ENCODE measurements at places on chromosomes 1 and 21. TPM values are rescaled to one million over a fixed set of nuclear protein-coding genes. Genes with fewer than 3 reads are reported as not detected.
A peak's percentile ranks its signal among the peaks of the same experiment; 100 is the strongest.

- no peak for DNase-seq
These were observed 61.8 kb upstream of the TTLL7 start for GRCh38 chr1:84060781-84061180.

- peak; percentile 45 for DNase-seq
These were observed 12.1 kb downstream of the IRF2BP2 start for GRCh38 chr1:234597894-234598293.

- DNase-seq: no peak
These were observed 405.7 kb upstream of the NCAM2 start for GRCh38 chr21:20592463-20592862.

- no peak for DNase-seq
These were observed 39.5 kb downstream of the TENT5C start for GRCh38 chr1:117645343-117645742.

DNA sequence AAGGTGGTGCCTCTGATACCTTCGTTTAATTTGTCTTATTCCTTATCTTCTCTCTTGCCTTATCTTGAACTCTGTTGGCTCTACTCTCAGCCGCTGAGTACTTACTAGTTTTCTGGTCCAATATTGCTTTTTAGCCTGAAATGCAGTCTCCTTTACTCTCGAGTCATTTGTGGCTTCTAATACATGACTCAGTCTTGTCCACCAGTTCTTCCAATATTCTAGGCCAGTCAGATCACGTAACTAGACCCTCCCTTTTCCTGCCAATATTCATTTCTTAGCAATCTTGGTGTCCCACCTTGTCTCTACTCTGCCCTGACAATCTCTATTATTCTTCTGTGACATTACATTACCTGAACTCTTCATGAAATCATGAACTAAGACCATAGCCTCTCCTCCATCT is 555.8 kb downstream of the DPYD start:
- DNase-seq: no peak

DNA sequence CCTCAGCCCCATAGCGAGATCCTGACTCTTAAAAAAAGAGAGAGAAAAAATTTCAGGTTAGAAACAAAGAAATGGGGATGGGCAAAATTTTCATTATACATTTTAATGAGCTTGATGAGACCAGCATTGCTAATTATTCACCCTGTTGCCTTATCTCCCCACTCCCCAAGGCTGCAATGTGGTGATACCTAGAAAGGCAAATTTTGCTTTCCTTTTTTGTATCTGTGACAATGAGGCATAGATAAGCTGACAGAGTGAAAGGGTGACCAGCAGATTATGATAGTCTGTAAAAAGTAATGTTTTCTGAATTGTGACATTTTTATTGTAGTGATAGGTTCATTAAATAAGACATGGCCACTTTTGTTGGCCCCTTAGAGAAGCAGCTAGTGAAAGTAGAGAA is 12.9 kb downstream of the SRRM1 start:
- no peak for DNase-seq

OXCT2 gene
- 1.1 TPM for total RNA-seq

GRCh38 chr1:71950579-71950978 is 331.8 kb downstream of the NEGR1 start:
- DNase-seq: no peak

DNA sequence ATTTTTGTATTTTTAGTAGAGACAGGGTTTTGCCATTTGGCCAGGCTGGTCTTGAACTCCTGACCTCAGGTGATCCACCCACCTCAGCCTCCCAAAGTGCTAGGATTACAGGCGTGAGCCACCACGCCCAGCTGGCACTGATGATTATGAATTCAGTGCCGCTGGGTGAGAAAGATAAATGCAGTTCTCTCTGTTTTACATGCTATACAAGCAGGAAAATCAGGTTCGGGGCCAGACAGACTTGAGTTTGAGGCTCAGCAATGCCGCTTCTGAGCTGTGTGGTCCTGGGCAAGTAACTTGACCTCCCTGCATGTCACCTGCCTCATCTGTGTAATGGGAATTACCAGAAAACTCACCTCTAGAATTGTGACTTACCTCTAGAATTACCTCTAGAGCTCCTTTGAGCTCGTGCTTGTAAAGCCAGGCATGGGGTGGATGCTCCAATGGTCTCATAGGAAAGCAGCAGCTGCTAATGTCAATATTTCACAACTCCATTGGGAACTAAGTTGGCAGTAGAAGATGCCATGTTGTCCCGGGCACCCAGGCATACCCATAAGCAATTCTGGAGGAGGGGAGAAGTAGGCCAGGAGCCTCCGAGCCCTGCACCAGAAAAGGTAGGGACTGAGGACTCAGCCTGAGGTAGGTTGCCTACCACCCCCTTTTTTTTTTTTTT is 119.8 kb upstream of the SLC25A33 start:
- DNase-seq: no peak

GRCh38 chr1:90502194-90502593 is 214.9 kb downstream of the BARHL2 start:
- DNase-seq: no peak

GRCh38 chr1:156755527-156755950 is 4.1 kb upstream of the HDGF start:
- no peak for DNase-seq

DNA sequence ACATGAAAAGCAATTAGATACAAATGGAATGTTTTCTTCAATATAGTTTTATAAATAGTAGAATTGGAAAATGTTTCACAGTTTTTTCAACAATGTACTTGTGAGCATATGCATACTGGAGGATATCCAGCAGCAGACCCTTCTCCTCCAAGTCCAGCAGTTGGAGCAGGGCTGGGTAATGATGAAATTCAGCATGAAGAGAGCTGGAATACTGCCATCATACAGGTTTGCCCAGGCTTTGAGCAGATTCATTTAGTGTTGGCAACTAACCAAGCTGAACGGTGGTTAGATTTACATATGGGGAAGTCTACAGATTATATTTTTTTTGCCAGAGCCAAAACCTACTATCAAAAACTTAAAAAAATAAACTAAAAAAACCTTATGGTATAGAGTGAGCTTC is 38.3 kb downstream of the WDR3 start:
- DNase-seq: no peak

DUSP10 gene
- total RNA-seq: 21.7 TPM

GRCh38 chr1:230713915-230714764 is at the start of gene AGT:
Gene AGT (minus strand): TSS chr1:230714122. CDS start chr1:230710823, 3,299 bp downstream.
- DNase-seq: no peak

TNN gene
- 0.07 TPM for total RNA-seq

- no peak for DNase-seq
These were observed 171.3 kb downstream of the RERE start for GRCh38 chr1:8646189-8646588.

DNA sequence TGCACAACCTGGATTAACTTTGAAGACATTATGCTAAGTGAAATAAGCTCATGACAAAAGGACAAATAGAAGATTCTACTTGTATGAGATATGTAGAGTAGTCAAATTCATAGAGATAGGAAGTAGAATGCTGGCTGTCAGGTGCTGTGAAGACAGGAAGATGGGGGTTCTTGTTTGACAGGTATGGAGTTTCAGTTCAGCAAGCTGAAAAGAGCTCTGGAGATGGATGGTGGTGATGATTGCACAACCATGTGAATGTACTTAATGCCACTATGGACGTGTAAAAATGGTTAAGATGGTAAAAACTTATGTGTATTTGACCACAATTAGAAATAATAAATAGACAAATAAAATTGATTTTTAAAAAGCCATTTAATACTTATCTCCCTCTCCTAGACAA is 169.8 kb upstream of the DUSP10 start:
- no peak for DNase-seq

NGF gene
- total RNA-seq: not detected

KIRREL1 gene
- total RNA-seq: 80.2 TPM

- DNase-seq: no peak
These were observed 53.1 kb downstream of the PCSK9 start for GRCh38 chr1:55092475-55092874.

DNA sequence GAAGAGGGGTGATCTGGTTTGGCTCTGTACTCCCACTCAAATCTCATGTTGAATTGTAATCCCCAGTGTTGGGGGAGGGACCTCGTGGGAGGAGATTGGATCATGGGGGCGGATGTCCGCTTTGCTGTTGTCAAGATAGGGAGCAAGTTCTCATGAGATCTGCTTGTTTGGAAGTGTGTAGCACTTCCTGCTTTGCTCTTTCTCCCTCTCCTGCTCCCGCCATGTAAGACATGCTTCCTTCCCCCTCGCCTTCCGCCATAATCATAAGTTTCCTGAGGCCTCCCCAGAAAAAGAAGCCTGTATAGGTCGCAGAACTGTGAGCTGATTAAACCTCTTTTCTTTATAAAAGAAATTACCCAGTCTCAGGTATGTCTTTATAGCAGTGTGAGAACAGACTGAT is 27.9 kb downstream of the MYOM3 start:
- no peak for DNase-seq

AGMAT gene
- total RNA-seq: 0.10 TPM

DNA sequence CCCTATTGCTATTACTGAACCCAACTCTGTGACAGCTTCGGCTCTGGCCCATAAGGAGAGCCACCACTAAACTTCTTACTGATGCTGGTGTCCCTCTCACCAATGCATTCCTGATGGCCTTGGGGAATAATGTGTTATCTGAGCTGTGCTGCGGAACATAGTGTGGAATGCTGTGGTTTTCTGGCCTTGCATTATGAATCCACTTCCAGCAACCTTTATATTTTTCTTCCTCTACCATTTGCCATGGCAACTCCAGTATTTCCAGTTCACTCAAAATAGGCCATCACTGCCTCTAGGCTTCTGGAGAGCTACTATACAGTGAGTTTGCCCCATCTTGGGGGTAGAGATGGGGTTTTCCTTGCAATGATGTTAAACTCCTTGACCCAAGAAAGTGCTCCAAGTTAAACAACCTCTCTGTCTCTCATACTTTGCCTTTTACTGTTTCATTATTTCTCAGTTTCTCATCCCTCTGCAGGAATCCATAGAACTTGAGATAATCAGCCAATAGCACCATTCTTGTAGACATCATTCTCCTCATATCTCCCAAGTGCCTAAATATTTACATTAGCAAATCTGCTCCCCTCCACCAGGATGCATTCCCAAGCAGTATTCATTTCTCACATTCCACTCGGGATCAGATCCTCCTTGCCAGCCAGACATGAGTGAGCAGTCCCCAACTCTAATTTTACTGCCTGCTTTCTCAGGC is 11.1 kb upstream of the RAVER2 start:
- no peak for DNase-seq

DNA sequence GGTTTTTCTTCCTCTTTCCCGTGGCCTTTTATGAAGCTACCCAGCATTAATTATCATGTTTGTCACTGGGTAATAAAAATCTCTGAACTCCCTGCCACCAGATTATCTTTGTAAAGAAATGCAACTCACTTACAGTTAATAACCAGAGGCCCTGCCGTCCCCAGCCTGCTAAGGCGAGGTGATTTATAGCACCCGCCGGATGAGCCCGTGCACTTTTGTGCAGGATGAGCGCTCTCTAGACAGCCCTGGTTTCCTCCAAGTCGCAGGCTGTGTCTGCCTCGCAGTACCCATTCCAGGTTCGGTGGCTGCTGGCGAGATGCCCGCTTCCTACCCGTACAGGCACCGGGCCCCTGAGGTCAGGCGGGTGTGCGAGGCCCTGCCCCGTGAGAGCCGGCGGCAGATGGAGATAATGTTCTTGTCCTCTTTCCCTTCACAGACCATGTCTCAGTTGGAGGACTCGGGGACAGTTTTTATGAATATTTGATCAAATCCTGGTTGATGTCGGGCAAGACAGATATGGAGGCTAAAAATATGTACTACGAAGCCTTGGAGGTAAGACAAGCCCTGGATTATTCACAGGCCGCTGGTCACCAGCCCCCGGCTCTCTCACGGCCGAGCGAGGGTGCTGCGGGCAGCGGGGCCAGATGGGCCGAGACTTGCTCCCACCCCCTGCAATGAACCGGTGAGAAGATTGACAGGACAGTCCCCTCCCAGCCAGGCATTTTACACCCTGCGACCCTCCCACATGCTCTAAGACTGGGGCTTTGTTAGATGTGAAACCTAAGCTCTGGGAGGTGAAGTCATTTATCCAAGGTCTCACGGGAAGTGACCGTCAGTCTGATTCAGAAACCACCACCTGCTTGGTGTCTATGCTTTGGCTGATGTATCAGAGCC is 28.5 kb upstream of the SELENON start:
- peak; percentile 80 for DNase-seq

SIM2 gene
- total RNA-seq: not detected

CELA2B gene
- total RNA-seq: not detected

TBX19 gene
- total RNA-seq: 2.9 TPM

GRCh38 chr21:32587651-32588050 is 2.3 kb upstream of the TCP10L start:
- no peak for DNase-seq

CD48 gene
- not detected for total RNA-seq

DNA sequence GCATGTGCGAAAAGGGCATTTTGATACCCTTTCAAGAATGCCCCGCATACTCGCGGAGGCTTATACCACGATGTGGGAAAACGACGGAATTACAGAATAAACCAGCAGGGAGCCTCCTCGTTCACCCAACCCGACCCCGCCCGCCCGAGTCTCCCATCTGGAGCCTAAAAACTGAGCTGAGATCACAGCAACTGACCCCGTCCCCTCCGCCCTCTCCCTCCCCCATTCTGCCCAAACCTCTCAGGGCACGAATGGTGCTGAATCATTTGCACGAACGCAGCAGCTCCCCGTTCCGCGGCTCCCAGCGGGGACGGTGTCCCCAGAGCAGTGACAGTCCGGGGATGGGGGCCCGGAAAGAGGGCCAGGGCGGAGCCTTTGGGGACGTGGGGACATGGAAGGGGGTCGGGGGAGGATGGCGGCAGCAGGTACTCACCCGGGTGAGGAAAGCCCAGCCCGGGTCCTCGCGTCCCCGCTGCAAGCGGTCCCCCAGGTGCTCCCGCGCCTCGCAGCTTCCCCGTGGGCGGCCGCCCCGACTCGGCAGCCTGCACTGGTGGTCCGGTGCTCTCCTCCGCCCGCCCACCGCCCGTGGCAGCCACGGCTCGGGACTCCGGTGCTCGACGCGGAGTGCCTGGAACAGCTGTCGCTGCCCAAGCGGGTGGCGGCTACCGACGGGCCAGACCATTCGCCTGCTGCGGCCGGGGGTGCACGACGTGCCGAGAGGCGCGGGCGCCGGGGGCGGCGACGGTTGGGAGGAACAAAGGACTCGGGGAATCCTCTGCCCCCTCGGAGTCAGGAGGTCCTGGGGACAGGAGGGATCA is at the start of gene TTLL7:
Gene TTLL7 (minus strand): TSS at position 635 of the 818 bp plus-strand sequence. CDS start 46,921 bp downstream, outside the sequence.
- DNase-seq: peak; percentile 75

DNA sequence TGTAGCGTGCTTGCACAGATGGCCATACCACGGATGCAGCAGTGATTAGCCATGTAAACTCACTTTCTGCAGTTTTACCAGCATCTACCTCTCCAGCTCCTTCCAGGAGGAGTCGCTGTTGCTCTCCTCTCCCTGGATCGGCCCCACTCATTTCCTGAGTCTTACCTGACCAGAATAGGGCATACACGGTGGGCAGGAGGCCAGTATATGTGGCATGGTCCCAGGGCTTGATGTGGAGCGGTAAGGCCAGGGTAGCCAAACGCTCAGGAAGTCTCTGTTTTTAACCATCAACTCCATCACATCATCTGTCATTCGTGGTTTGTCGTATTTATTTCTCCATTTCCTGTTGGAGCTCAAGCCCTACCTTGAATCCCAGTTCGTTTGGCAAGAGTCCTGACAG is 163.4 kb upstream of the USP24 start:
- DNase-seq: peak; percentile 23

SELENBP1 gene
- not detected for total RNA-seq

ECM1 gene
- 4.8 TPM for total RNA-seq

- no peak for DNase-seq
These were observed 89.2 kb upstream of the CCDC190 start for GRCh38 chr1:162950187-162950586.
